Right cardiac atrium (tissue), 5 donors: ENCODE measurements at places on chromosomes 11 and 22. TPM values are rescaled to one million over a fixed set of nuclear protein-coding genes. Genes with fewer than 3 reads are reported as not detected.

DNA sequence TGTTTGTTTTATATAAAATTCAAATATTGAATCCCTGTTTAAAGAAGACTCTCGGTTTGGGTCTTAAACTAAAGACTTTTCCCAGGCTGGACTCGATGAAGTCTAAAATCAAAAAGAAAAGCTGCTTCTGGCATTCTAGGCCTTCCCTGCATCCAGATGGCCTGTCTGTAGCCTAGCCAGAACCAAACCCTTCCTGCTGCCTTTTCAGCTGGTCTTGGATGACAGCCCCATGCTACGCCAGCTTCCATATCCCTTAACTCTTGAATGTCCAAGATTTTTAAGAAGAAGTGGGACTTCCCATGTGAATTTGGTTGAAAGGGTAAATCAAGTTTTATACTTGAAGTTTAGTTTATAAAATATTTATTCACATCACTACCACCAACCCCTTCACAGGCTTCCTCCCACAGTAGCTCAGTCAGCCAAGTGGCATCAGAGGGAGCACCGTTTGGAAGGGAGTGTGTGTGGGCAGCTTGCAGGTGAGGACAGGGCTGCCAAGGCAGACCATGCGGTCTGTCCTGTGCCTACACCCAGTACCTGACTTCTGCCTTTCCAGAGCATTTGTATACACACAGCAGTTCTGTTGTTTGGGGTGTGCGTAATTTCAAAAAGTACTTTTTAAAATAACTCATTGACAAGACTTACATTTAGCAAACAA lies 18.2 kb upstream of the PSMA1 start:
- peak; percentile 81 for DNase-seq

GRCh38 chr22:24514241-24515026 lies 19.3 kb downstream of the UPB1 start:
- no peak for DNase-seq

DNA sequence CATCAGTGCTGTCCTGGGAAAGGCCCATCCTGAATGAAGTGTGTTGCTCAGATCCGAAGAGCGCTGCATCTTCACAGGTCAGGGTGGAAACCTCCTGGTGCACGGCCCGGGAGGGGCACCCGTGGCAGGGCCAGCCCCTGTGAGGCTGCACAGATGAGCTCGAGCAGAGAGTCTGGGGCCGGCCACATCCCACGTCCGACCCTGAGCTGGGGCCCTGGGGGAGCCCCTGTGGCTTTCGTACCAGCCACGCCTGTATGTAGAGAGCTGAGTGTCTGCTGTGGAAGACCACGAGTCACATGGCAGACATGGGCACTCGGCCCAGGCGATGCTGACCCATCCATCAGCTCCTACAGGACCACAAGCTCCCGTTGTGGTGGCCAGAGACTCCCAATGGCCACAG lies 24.9 kb upstream of the SEPTIN5 start:
- DNase-seq: no peak

GRCh38 chr11:93689240-93689639 lies 27.8 kb downstream of the CEP295 start:
- no peak for DNase-seq

The GRAMD1B gene
- total RNA-seq: 2.6 TPM

The CRYAB gene
- total RNA-seq: 5,489 TPM
